Naive B cell (primary cell): ENCODE measurements at places on chromosomes 7 and 10.

DNA sequence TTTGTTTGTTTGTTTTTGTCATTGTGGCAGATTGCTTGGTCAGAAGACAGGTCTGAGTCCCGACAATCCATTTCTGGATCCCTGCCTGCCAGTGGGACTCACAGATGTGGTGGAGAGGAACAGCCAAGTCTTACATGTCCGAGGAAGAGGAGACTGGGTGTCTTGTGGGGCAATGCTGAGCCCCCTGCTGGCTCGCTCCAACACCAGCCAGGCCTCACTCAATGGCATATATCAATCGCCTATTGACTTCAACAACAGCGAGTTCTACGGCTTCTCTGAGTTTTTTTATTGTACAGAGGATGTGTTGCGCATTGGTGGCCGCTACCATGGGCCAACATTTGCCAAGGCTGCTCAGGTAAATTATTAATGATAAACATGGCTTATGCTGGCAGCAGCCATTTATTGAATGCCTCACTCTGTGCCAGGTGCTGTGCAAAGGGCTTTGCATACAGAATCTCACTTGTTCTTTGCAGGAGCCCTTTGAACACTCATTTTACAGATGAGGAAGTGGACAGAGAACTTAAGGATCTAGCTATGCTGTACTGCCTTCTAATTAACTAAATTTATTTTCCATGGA, 33.3 kb downstream of the COX15 start:
- H3K4me3 ChIP-seq, result no peak overlapping the region
- H3K36me3 ChIP-seq, result peaks cover 33% of the 10 kb centered on the region
- DNase-seq, result no peak
- H3K27me3 ChIP-seq, result no peaks in the 10 kb centered on the region

DNA sequence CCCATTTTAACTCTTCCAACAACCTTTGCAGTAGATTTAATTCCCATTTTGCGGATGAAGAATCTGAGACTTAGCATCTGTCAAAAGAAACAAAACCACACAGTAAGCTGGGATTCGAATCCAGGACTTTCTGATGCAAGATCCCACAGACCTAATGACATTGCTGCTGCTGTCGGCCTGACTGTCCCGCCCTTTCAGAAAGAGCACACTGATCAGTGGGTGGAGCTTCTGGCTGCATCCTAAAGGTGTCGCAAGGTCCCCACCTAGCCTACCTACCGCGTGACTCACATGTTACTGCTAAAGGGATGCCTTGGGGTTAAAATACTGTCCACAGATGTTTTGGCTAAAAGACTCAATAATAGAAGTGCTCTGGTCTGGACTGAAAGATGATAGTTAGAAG, 134.7 kb downstream of the EMX2 start:
- H3K27me3 ChIP-seq, result peaks cover 16% of the 10 kb centered on the region
- no peaks in the 10 kb centered on the region for H3K4me1 ChIP-seq
- no peak overlapping the region for H3K4me3 ChIP-seq
- no peak overlapping the region for H3K27ac ChIP-seq
- H3K36me3 ChIP-seq, result no peaks in the 10 kb centered on the region
- no peak for DNase-seq

- no peak for DNase-seq
- H3K4me3 ChIP-seq, result no peak overlapping the region
- H3K36me3 ChIP-seq, result no peaks in the 10 kb centered on the region
- H3K27me3 ChIP-seq, result no peaks in the 10 kb centered on the region
- no peak overlapping the region for H3K27ac ChIP-seq
- no peaks in the 10 kb centered on the region for H3K4me1 ChIP-seq
Measured at GRCh38 chr7:137169282-137169698, 174.2 kb downstream of the PTN start.

DNA sequence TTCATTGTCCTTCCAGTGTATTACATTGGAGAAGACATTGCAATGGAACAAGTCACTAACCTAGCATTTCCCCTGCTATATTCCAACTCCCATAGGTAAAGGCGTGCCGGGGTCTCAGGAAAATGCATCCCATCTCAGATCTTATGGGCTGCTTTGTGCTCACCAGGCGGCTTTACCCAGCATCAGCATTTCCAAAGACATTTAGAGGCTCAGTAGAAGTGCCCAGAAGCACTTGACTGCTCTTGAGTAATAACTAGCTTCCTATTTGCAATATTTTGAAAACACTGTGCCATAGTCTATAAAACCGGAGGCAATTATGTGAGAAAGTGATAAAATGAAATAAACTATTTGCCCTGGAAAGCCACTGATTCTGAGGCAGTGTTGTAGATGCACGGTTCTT, 415.0 kb upstream of the NPVF start:
- H3K36me3 ChIP-seq, result no peaks in the 10 kb centered on the region
- no peak for DNase-seq
- no peaks in the 10 kb centered on the region for H3K4me1 ChIP-seq
- no peak overlapping the region for H3K27ac ChIP-seq
- no peak overlapping the region for H3K4me3 ChIP-seq
- peaks cover 4% of the 10 kb centered on the region for H3K27me3 ChIP-seq

- H3K27ac ChIP-seq, result no peak overlapping the region
- DNase-seq, result no peak
- no peaks in the 10 kb centered on the region for H3K4me1 ChIP-seq
- no peak overlapping the region for H3K4me3 ChIP-seq
- no peaks in the 10 kb centered on the region for H3K27me3 ChIP-seq
Measured at GRCh38 chr7:97565665-97566064, 166.2 kb upstream of the TAC1 start.

DNA sequence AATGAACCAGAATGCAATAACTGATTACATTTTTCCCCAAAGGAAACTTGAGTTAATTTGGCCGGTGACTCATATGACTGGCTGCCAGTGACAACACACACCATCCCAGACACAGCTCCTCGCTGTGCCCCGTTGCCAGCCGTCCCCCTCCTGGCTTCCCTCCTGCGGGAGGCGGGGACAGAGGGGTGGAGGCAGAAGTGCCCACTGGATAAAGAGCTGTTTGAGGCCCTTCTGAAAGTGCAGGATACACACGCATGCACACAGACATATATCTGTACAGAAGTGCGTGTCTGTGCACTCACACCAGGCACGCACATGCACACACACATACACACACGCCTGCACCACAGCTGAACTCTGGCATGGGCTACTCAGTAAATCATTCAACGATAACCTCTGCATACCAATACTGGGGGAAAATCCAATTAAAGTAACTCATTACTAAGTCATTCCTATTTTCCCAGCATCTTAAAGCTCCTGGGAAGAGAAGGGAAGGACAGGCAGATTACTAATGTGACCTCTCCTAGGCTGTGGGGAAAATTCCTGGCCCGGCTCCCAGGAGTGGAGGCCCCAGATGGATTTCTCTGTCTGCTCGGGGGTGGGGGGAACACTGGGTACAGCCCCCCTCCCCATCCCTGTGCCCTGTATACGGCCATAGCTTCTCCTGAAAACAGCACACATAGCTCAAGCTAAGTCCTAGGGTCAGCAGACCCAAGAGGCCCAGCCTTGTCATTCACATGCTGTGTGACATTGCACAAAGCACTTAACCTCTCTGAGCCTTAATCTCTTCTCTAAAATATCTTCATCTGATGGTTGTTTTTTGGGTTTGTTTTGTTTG, 52.3 kb upstream of the MYL10 start:
- no peak overlapping the region for H3K4me3 ChIP-seq
- no peaks in the 10 kb centered on the region for H3K4me1 ChIP-seq
- no peak for DNase-seq
- no peak overlapping the region for H3K27ac ChIP-seq

DNA sequence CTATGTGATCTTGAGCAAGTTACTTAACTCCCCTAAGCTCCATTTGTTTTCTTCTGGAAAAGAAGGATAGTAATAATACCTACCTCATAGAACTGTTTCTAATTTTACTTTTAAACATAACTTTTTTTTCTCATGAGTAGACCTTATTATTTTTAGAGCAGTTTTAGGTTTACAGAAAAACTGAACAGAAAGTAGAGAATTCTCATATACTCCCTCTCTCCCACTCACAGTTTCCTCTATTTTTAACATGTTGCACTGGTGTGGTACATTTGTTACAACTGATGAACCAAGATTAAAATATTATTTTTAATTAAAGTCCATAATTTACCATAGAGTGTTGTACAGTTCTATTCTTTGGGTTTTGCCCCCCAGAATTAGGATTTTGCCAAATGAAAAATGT, 221.3 kb upstream of the CSTF2T start:
- H3K4me1 ChIP-seq, result no peaks in the 10 kb centered on the region
- H3K27ac ChIP-seq, result no peak overlapping the region
- no peaks in the 10 kb centered on the region for H3K27me3 ChIP-seq
- no peak for DNase-seq
- H3K4me3 ChIP-seq, result no peak overlapping the region
